ENCODE measurements at places on chromosomes 7 and 10. TPM values are rescaled to one million over a fixed set of nuclear protein-coding genes. Genes with fewer than 3 reads are reported as not detected.

- no peak for DNase-seq
Observed at GRCh38 chr7:11548532-11548931, 283.5 kb downstream of the THSD7A start.

- DNase-seq: no peak
Observed at GRCh38 chr7:119514326-119514725, 758.6 kb upstream of the KCND2 start.

DNA sequence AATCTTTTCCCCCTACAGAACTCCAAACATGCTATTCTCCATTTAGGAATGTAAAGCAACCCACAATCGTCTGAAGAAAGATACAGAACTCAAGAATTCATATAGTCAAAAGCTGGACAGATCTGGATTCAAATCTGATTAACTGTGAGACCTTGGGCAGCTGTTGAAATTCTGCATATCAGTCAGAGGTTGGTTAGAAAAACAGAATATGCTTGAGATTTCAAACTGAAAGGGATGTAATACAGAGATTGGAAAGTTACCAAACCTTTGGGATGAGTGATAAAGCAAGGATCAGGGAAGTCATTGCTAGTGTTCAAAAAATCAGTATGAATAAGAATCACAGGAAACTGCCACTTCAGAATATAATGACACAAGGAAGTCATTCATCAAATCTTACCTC is 406.6 kb downstream of the HTR7 start:
- no peak for DNase-seq

GRCh38 chr7:27143023-27143949 is at the start of gene HOXA5:
TSS of gene HOXA5 (minus strand) at chr7:27143681. CDS start at chr7:27143607, 74 bp downstream.
- DNase-seq: no peak

Gene FBXL13
- total RNA-seq: 0.25 TPM
